ENCODE measurements at places on chromosomes 7 and 10.

DNA sequence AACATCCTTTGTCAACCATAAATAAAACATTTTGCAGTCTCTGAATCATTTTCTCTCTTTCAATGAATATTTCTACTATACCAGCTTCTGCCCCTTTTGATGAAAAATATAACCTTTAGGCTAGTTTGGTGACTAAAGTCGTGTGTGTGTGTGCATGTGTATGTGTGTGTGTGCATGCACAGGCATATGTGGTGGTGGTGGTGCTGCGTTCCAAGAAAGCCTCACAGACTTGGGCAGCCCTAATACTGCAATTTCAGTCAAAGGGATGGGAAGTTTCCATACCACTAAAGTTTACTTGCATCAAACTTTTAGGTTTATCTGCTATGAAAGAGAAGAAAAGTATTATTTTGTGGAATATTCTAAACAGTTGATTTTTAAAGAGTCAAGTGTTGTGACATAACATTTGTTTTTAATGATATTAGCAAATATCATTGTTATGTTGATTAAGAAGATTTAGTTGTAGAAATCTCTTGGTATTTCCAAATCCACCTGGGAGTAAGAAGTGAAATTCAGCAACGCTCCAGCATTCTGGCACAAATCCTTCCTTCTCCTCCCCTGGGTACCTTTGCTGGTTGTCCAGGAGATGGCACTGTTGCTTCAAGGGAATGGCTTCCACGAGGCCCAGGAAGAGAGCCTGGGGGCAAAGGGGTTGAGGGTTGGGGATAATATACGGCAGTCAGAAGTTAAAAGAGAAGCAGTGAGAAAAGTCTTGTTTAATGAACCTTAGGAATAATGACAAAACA is 41.5 kb downstream of the ASB4 start:
- DNase-seq: peak; percentile 43

GRCh38 chr10:84510121-84510520 is 181.7 kb downstream of the CCSER2 start:
- peak; percentile 12 for DNase-seq

DNA sequence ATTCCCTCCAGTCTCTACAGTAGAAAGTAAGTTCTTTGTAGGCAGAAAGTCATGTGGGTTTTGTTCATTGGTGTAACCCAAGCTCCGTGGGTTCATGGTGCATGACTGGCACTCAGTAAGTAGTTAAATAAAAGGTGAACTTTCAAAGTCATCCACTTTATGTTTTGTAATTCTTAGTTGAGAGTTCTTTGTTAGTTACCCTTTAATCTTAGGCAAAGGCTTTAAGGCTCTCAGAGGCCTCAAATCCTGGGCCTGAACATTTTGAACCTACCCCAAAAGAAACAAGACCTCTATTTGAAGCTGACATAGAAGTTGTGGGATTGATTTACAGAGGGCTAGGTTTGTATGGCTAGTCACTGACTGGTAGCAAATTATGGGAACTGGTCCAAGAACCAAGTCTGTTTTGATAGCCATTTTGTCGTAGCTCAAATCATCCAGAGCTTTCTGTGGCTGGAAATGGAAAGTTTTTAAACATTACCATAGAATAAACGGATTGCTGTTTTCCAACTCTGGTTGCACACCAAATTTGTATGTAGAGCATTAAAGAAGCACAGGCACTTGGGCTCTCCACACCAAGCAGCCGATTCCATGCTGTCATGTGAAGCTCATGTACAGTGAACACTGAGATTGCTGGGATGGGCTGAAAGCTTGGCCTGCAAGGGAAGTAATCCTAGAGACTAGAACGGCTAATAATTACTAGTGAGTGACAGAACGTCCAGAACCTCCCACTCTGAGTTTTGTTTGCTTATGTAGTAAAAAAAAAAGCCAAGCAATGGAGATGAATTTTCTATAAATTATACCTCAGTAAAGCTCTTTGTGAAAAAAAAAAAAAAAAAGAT is 53.5 kb downstream of the DENND11 start:
- DNase-seq: no peak

DNA sequence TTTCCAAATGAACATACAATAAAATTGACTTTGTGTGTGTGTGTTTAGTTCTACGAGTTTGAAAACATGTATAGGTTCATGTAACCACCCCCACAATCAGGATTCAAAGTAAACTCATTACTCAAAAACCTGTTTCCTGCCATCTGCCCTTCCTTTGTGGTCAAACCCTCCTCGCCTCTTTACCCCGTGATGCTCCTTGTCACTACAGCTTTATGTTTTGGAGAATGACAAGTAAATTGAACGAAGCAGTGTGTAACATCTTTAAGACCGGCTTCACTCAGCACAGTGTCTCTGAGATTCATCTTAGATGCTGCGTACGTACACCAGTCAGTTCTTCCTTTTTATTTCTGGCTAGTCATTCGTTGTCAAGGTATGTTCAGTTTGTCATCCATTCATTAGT is 54.6 kb upstream of the MKI67 start:
- no peak for DNase-seq

DNA sequence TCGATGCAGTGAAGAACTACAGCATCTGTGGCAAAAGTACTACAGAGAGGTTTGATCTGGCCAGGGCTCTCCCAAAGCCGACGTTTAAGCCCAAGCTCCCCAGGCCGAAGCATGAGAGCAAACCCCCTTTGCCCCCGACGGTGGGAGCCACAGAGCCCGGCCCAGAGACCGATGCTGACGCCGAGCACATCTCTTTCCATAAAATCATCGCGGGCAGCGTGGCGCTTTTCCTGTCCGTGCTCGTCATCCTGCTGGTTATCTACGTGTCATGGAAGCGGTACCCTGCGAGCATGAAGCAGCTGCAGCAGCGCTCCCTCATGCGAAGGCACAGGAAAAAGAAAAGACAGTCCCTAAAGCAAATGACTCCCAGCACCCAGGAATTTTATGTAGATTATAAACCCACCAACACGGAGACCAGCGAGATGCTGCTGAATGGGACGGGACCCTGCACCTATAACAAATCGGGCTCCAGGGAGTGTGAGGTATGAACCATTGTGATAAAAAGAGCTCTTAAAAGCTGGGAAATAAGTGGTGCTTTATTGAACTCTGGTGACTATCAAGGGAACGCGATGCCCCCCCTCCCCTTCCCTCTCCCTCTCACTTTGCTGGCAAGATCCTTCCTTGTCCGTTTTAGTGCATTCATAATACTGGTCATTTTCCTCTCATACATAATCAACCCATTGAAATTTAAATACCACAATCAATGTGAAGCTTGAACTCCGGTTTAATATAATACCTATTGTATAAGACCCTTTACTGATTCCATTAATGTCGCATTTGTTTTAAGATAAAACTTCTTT is 2.3 kb downstream of the LRRTM3 start:
- DNase-seq: no peak

- DNase-seq: no peak
These were observed 569.1 kb downstream of the INHBA start for GRCh38 chr7:41133690-41134299.

DNA sequence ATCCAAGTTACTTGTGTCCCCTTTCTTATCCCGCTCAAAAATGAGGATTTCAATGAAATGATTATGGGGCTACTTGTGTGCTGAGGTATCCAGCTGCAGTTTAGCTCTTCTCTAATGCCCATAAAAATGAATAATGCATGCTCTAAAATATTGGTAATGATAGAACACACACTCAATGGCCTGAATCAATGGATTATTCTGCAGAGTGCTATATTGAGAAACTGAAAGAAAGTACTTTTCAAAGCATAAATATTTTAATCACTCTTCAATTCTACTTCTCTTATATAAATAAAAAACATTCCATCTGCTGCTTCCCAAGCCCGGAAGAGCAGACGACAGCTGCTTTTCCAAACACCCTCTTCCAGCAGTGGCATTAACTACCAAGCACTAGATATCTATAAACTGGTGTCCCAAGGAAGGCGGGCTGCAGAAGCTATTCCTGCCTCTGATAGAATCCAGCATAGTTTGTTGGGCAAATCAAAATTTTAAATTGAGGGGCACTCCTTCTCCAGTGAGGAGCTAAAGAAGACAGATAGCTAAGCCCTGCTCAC is 284.9 kb upstream of the AOAH start:
- no peak for DNase-seq

- peak; percentile 90 for DNase-seq
These were observed 34.2 kb downstream of the TACR2 start for GRCh38 chr10:69382382-69383117.

DNA sequence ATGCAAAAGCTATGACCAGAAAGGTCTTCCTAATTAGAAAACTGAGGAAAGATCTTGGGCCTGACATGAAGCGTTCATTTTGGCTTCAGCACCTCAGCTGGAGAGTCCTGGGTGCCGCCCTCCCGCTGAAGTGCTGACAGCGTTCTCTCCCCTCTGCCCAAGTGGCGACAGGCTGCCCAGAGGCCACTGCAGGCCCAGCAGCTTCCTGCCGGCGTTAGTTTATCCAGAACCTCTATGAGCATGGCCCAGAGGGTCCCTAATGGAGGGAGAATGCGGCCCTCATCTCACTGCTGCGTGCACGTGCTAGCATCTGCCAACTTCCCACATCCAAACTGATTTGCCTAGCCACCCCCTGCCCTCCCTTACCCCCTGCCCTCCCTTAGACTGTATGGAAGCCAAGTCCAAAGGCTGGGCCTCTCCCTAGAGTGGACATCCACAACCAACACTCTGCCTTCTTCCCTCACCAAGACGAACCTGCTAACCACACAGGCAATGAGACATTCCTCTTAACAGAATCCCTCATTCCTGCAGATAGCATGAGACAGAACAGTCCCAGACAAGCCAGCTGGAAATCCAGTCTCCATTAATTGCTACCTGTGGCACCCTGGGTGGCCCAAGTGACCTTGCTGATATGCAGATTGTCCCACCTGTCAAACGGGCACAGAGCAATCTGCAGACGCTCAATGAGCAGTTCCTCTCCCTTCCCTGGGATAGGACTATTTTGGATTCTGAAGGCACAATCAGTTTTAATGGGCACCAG is 108.4 kb downstream of the C10orf90 start:
- DNase-seq: no peak

DNA sequence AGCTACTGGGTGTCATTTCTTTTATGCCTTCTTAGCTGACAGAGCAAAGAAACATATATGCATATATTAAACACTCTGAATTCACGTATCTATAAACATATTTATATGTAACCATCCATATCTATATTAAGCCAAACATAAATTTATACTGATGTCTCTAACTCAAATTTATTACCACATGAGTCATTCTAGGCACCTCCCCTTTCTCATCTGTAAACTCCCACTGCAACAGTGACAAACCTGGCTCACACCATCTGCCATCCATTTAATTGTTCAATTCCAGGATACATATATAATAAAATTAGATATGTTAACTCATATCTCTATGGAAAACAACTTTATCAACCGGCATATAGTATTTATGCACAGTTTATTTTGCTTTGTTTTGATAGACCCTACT is 722.3 kb downstream of the SORCS1 start:
- DNase-seq: no peak

GRCh38 chr10:4670737-4671136 is 155.3 kb upstream of the AKR1E2 start:
- DNase-seq: no peak

- no peak for DNase-seq
These were observed 33.7 kb downstream of the ZNF775 start for GRCh38 chr7:150412518-150413488.

DNA sequence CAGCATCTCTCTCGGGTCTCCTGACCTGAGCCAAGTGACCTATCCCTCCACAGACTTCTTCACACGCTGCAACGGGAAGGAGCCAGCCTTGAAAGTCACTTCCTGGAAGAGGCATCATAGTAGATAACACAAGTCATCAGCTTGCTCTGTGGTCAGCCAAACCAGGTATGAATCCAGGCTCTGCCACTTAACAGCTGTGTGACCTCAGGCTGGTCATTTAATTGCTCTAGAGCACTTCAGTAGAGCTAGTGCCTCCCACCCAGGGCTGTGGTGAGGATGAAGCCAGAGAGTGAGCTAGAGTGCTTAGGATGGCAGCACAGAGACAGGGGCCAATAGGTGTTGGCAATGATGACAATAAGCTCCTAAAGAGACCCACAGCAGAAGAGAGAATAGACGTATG is 247.7 kb upstream of the ZMIZ1 start:
- DNase-seq: no peak

DNA sequence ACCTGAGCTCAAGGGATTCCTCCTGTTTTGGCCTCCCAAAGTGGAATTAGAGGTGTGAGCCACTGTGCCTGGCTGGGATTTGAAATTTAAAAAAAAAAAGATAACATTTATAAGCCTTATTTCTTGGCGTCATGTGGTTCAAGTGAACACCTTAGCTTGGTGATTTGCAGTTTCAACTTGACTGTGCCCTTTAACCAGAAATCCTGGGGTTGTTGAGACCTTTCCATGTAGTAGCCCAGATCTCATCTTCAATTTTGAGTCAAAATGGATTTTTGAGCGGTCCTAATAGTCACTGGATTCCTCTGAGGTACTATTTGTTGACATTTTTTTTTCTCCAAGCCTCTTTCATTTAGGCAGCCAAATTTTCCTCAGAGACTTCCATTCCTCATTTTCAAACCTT is 29.5 kb upstream of the FBXW4 start:
- DNase-seq: no peak

GRCh38 chr10:69731184-69731583 is 70.5 kb upstream of the COL13A1 start:
- peak; percentile 86 for DNase-seq

- DNase-seq: no peak
These were observed 435.5 kb downstream of the GLRX3 start for GRCh38 chr10:130571674-130572073.

DNA sequence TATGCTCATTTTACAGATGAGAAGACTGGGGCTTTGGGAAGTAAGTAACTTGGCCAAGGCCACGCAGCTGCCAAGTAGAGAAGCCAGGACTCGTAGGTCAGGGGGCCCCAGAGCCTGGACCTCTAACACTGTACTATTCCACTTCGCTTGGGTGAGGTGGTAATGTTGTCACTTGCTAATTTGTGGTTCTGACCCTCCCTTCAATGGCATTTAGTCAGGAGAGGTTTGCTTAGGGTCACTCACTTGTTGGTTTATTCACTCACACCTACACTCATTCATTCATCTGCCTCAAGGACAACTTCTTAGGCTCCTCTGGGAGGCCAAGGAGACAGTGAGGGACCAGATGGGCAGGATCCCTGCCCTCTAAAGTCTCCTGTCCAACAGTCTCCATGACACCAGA is 21.3 kb downstream of the BTBD16 start:
- no peak for DNase-seq

DNA sequence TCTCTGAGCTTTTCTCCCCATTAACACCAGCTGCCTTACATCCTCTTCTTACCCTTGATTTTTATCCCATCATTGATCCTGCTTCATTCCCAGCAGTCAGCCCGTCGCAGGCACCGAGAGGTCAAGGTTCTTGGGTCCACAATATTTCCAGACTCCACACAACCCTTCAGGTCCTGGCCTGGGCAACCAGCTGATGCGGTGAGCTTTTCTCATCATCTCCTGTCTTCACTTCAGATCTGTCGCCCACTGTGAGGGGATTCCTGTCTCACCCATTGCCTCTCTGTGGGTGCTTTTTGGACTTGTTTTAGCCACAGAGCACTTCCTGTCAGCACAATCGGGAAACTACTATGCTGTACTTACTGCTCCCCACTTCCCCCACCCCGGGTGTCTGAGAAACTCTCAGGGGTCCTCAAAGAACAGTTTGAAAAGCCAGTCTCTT is 8.4 kb upstream of the PVRIG start:
- no peak for DNase-seq

Data from hepatic stellate cell (primary cell).